BJ (cell line): ENCODE measurements at places on chromosomes 12 and 14. TPM values are rescaled to one million over a fixed set of nuclear protein-coding genes. Genes with fewer than 3 reads are reported as not detected.

BCDIN3D gene
- 2.6 and 3.5 TPM in 2 replicates for polyA plus RNA-seq

TCL1B gene
- not detected in 2 replicates for polyA plus RNA-seq

DNA sequence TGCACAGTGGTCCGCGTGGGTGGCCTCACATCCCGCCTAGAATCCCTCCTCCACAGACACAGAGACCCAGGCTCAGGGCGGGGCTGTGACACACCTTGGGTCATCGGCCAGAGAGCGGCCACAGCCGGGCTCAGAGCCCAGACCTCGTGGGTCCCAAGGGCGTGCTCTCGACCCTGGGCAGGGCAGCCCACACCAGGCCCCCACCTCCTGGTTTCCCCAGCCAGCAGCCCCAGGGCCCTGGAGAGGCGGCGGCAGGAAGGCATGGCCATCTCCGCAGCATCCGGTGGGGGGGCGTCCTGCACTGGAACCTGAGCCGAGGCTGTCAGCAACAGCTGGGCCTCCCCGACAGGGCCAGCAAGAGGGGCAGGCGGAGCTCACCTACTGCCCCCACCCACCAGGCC is 15.2 kb downstream of the JAG2 start:
- DNase-seq: no peak

DNA sequence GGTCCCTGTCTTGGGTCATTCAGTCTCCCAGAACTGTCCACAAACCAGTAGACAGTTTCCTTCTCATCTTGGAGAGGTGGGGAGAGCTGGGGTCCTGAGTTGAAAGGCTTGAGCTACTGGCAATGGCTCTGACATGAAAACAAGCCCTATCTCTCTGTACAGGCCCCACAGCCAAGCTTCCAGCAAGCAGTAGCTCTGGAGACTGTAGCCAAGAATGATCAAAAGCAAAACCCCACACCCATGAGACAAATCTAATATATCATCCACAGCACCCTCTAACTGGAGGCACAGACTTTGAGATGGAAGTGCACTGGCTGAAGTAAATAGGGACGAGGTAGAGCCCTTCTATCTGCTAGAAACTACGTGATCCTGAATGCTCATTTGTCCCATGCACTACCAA is 40.9 kb downstream of the RERG start:
- no peak for DNase-seq

DNA sequence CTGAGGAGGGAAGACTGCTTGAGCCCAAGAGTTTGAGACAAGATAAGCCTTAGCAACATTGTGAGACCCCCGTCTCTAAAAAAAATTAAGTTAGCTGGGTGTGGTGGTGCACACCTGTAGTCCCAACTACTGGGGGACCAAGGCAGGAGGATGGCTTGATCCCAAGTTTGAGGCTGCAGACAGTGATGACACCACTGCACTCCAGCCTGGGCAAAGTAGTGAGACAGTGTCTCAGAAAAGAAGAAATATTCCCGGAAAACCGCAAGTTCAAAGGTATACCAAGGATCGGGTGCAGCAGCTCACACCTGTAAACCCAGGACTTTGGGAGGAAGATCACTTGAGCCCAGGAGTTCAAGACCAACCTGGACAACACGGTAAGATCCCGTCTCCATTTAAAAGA is 5.8 kb downstream of the PTGES3 start:
- no peak for DNase-seq

GRCh38 chr14:21244544-21244943 is 24.7 kb downstream of the HNRNPC start:
- no peak for DNase-seq
